ENCODE measurements at places on chromosomes 12 and 14.

DNA sequence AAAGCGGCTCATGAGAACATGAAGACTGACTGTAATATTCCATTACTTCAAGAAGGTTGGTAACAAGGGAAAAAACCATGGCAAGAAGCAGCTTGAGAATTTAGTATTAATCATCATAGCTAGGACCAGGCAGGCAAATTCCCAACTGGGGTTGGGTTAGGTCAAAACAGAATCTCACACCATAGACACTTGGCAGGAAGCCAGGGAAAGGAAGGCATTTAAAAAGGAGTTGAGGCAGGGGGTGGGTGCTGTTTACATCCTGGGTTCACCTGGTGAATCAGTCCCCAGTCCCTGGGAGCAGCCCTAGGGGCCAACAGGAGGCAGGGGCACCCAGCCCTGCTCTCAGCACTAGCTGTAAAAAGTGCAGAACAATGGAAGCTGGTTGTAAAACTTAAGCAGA, 108.6 kb downstream of the EGLN3 start:
- DNase-seq, result no peak

GRCh38 chr14:89855961-89856656, 98.4 kb downstream of the EFCAB11 start:
- DNase-seq, result no peak

- DNase-seq, result peak; percentile 2
Observed at GRCh38 chr14:42224053-42224888, 617.6 kb downstream of the LRFN5 start.

GRCh38 chr12:74193191-74193590, 344.4 kb upstream of the ATXN7L3B start:
- no peak for DNase-seq

DNA sequence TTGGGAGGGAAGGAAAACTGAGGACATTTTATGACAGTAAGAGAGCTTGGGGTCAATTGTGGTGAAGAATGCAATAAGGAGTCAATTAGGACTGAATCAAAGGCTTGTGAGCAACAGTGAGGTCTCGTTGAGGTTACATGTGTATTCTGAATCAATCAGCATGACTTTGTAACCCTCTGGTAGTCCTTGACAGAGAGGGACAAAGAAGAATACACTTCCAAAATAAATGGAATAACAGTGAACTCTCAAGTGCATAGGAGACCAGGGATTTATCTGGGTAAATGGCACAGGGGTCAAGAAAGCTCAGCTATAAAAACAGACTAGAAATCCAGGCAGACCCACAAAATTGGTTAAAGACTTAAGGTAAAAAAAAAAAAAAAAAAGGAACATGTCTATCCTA, 85.1 kb upstream of the NAV3 start:
- DNase-seq, result no peak

DNA sequence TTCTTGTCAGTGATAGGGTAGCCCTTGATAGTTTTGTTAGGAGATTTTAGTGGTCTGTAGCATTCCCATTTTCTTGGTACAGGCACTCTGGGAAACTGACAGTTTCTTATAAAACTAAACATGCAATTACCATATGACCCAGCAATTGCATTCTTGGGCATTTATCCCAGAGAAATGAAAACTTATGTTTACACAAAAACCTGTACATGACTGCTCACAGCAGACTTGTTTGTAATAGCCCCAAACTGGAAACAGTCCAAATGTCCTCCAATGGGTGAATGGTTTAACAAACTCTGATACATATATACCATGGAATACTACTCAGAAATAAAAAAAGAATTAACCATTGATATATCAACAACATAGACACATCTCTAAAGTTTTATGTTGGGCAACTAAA, 75.5 kb downstream of the BORCS5 start:
- no peak for DNase-seq

- DNase-seq, result no peak
Observed at GRCh38 chr12:25100194-25101091, 94.5 kb downstream of the DNAI7 start.

GRCh38 chr14:31084385-31084784, 58.2 kb upstream of the STRN3 start:
- DNase-seq, result no peak

DNA sequence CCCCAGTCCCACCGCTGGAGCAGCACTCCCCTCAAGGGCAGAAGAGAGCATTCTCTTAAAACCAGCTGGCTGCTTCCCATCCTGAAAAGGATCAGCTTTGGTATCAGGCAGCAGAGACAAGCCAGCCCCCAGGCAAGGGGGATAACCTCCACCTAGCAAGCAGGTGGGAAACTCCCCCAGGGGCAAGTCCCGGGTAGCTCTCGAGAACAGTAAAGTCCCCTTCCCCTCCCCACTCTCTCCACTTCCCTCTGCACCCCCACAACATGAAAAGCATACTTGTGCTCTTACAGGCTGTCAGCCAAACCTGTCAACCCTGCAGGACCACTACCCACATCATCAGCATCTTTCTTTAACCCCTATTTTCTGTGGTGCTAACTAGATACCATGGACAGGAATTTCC, 254.0 kb downstream of the NTF3 start:
- no peak for DNase-seq

Data from frontal cortex (tissue), 4 donors.